Effector CD8-positive, alpha-beta T cell (primary cell): ENCODE measurements at places on chromosomes 2 and 18.

DNA sequence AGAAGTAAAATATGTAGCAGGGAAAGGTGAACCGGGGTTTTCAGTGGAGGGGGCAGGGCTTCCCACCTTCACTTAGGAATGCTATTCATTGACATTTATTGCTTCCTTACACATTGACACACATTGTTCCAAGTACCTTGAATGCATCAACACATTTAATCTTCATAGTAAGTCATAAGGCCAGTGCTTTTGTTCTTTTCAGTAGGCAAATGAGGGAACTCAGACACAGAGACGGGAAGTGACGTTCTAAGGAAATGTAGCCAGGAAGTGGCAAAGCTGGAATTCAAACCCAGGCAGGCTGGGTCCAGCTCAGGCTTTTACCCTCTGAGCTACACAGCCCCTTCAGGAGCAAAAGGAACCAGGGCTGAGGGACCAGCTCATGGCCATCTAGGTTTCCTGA is 20.7 kb downstream of the BMP10 start:
- DNase-seq = no peak

DNA sequence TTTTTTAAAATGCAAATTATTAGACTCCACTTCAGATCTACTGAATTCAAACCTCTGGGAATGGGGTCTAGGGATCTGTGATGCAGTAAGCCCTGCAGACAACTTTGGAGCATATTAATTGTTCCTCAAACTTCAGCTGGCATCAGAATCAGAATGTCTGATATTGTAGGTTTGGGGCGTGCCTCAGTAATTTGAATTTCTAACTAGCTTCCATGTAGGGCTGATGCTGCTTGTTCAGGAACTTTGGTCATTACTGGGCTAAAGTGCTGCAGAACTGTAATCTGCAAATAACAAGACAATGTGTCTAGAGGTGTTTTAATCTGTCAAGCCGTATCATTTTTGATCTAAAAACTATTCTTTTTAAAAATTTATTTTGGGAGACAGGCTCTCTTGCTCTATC is 1719.7 kb upstream of the PIK3C3 start:
- no peak for DNase-seq

- DNase-seq = no peak
Observed at GRCh38 chr2:56210291-56210690, 26.5 kb downstream of the CCDC85A start.

DNA sequence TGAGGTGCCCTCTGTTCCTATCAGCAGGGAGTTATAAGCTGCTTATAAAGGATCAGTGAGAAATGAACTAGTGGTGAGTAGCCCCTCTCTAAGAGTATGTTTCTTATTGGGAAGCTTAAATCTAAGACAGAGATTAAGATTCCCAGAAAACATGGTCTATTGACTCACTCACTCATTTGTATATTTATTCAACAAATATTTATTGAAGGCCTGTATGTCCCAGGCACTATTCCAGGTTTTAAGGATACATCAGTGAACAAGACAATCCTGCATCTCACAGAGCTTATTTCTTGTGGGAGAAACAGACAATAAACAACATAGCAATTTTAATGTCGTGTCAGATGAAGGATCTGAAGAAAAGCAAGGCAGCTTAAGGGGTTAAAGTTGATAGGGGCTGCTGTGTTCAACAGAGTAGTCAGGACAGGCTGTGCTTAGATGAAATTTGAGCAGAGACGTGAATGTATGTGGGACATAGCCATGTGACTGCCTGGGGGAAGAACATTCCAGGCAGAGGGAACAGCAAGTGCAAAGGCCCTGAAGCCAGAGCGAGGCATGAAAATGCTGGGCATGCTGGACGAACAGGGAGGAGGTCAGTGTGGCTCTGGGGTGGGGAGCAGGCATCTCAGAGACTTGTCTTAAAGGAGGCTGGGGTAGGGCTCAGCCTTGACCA is 14.8 kb upstream of the PSD4 start:
- DNase-seq = no peak

GRCh38 chr2:67616749-67617148 is 219.6 kb downstream of the ETAA1 start:
- no peak for DNase-seq

DNA sequence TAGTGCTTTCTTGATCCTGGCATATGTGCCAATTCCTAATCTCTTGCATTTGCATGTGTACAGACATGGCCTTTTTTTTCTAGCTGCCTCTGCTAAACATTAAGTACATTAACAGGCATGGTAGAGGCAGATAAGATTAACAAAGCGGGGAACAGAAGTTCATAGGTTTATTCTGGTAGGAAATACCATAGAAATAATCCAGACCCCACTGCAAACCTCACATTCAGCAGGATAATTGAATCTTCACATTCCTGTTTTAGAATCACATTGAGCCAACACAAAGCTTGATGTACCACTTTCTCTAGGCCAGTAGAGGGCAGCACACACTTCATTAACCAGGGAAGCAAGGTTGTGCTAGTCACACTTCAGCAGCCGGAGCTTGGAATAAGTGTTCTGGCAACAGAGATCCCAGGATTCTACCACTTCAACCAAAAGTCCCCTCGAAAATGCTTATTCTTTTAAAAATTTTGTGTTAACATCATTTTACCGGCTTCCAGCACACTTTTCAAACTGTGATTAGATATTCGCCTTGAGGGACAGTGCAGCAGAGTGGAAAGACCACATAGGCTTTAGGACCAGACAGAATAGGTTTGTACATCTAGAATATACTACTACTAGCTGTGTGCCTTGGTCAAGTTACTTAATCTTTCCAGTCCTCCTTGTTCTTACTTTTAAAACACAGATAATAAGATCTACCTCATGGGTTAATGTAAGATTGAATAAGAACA is 420.2 kb upstream of the CHST9 start:
- DNase-seq = no peak

DNA sequence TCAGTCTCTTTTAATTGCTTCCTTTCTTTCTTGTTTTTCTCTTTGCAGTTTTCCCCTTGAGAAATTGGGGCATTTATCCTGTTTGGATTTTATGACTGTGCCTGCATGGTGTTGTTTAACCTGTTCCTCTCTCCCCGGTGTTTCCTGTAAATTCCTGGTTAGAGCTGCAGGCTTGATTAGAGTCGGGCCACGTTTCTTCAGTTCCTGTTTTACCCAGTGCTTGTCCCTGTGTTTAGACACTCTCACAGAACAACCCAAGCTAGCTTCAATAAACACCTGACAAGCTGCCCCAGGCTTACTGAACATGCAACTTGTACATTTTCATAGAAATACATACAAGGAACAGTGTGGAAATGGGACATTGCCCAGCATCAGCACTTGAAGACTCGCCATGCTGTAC is 53.9 kb downstream of the NGEF start:
- no peak for DNase-seq

GRCh38 chr2:71069376-71069775 is 928 bp downstream of the NAGK start:
- no peak for DNase-seq

DNA sequence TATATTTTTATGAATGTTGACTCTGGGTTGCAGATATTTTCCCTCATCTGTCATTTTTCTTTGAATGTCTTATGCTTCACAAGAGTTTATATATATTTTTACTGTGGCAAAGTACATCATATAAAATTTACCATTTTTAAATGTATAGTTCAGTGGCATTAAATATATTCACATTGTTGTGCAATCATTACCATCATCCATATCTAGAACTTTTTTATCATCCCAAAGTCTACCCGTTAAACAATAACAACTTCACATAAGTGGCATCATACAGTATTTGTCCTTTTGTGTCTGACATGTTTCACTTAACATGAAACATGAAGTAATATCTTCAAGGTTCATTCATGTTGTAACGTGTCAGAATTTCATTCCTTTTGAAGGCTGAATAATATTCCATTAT is 24.5 kb downstream of the RAB3GAP1 start:
- no peak for DNase-seq

DNA sequence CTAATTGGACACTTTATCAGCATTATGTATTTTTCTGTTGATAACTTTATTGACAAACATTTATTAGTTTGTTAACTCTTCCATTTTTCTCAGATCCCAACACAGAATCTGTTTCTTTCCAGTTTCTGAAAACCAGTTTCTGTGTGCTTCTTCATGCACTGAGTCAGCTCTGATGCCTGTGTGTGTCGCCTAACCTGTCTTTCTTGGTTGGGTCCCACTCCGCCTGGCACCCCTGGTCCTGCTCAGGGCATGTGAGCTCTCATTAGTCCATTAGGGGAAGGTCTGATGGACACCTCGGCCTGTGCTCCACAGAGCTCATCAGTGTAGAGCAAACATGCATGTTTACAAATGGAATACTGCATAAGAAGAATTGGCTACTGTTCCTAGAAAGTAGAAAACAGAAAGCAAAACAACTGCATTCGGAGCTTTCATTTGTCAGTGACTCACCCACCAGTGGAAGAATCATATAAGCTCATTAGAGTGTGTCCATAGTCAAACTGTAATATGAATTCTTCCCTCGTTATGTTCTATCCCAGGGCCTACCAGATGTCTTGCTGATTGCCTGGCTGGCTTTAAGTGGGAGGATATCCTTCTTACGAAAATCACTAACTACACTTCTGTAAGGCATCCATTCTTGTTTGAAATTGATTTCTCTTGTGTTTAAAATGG is 137.7 kb downstream of the SNTG2 start:
- DNase-seq = no peak

- no peak for DNase-seq
Observed at GRCh38 chr2:128145651-128146050, 54.7 kb downstream of the UGGT1 start.

- no peak for DNase-seq
Observed at GRCh38 chr2:114056294-114057143, 166.6 kb downstream of the ACTR3 start.

DNA sequence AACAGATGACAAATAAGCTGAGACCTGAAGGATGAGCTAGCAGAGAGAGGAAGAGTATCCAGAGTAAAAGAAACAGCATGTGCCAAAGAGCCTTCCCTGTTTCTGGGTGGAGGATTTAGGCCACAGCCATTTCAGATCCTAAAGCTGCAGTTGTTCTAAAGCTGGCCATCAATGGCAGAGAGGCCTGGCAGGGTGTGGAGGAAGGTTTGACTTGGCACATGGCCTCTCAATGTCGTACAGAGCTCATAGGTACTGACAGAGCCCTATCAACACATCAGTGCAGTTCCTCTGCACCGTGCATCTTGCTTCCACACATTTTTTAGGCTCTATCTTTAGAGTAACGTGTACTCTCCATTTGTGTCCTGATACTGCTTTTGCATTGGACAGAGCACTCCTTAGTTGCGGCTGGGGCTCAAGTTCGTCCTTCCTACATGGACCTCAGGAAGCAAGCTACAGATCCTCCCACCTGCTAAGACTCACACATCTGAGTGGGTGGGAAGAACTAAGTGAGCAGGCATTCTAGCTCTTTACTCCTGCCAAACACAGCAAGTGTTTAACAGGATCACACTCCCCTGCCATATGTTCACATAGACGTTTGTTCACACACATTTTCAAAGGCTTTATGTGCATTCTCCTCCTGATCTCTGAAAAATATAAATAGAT is 3.0 kb upstream of the CHMP3 start:
- DNase-seq = no peak

DNA sequence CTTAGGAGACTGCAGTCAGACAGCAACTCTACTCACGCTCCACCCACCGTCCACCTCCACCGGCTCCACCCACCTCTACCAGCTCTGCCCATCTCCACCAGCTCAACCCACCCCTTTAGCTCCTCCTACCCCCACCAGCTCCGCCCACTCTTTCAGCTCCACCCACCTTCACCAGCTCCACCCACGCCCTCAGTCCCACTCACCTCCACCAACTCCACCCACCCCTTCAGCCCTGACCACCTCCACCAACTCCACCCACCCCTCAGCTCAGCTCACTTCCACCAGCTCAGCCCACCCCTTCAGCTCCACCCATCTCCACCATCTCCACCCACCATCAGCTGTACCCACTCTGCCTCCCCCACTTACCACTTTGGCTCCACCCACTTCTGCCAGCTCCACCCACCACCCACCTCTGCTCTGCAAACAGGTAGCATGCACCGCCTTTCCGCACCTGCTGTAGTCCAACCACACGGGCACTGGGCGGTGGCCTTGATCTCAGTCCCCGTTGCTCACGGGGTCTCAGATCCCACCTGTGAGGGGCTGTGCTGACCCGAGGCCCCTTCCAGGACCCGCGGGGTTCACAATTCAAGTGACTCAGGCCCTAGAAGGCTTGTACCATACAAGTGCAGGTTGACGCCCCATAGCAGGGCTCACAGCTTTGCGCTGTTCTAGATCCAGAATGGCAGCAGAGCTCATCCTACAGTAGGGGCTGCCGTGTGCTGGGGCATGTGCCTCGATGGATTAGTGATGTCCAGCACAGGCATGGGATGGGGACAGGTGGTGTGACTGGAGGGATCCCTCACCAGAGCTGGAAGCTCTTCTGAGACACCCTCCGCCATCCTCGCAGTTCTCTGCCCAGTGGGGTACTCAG is 77.2 kb upstream of the OTOS start:
- no peak for DNase-seq

GRCh38 chr2:12363138-12363537 is 353.6 kb upstream of the TRIB2 start:
- no peak for DNase-seq

- DNase-seq = no peak
Observed at GRCh38 chr2:56231361-56231760, 47.6 kb downstream of the CCDC85A start.

DNA sequence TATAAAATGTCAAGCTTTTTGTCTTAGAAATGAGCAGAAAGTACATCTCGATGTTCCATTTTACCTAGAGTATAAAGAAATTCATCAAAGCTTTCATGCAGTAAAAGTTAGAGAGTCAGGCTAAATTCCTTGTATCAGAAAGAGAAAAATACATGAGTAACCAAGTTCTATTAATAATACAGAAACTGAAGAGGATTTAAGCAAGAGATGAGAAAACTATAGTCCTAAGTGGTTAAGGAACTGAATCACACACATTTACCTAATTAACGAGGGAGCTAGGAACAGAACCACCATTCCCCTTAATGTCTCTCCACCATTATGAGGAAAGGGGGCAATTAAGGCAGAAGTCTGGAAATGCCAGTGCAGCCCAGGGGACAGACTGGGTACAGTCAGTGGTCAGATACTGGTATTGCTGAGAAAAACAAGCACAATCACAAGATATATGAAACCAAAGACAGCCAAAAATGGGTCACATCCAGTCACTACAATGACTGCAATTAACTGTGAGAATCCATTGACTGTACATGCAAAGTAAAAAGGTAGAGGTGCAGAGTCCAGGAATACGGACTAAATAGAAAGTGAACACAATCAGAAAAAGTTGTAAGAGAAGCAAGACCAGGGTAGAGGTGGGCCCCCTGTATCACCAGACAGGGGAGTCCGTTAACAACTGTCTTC is 23.9 kb downstream of the MAP4K3 start:
- no peak for DNase-seq

- no peak for DNase-seq
Observed at GRCh38 chr2:45070113-45070652, 60.9 kb upstream of the SIX2 start.

GRCh38 chr2:98485453-98485755 is 40.7 kb downstream of the INPP4A start:
- no peak for DNase-seq
